ENCODE measurements at places on chromosomes 3 and 15.

GRCh38 chr3:62277450-62277849 lies 95.9 kb downstream of the FEZF2 start:
- DNase-seq = no peak

- DNase-seq = no peak
These were observed 91.5 kb downstream of the ITPR1 start for GRCh38 chr3:4584456-4585249.

- DNase-seq = no peak
These were observed 509.3 kb upstream of the TGFBR2 start for GRCh38 chr3:30097022-30097650.

DNA sequence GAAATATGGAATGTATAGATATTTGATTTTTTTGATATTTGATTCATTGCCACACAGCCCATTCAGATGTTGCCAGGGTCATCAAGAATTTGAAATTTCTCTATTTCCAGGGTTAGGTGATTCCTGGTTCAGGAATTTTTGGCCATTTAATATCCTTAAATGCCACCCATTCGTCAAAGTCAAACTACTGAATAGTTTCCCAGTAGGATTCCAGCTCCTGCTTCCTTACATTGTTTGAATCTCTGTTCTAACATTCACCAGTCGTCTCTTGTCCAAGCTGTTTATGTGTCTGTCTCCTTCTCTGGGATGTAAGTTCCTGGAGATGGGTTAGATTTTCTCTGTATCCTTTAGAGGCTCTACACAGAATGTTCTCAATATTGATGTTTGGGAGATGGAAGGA lies 124.9 kb upstream of the TLE3 start:
- DNase-seq = no peak

GRCh38 chr15:76986743-76987142 lies 8.2 kb upstream of the PSTPIP1 start:
- no peak for DNase-seq

DNA sequence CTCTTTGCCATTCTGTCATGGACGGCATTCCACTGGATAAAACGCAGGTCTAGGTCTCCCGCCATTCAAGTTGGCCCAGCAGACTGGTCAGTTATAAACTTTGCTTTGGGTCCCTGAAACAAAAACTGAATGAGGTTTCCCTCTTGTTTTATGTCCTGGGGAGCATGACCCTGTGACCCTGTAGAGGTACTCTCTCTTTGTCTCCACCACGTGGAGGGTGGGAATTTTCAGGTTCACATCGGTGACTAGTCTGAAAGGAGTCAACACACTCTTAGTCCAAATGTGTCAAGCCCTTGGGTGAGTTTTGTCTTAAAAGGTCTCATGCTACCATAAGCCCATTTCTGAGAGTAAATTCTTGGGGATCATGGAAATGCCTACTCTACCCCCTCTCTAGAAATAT lies 139.9 kb downstream of the PLCH1 start:
- DNase-seq = no peak

DNA sequence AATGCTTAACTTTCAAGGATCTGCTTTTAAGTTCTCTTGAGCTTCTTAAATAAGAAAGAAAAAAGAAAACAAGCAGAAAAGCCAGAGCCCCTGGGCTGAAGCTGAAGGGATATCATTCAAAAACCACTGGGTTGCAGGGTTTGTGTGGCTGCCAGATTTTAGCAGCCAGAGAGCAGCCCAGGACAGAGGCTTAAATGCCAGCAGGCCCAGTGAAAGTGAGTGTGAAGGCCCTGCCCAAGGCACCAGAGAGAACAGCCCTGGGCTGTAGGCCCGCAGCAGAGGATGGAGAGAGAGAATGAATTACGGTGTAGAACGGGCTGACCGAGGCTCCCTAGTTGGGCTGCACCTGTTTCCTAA lies 106.3 kb upstream of the BOC start:
- no peak for DNase-seq

- no peak for DNase-seq
These were observed 108.1 kb downstream of the PDZRN3 start for GRCh38 chr3:73516631-73517030.

DNA sequence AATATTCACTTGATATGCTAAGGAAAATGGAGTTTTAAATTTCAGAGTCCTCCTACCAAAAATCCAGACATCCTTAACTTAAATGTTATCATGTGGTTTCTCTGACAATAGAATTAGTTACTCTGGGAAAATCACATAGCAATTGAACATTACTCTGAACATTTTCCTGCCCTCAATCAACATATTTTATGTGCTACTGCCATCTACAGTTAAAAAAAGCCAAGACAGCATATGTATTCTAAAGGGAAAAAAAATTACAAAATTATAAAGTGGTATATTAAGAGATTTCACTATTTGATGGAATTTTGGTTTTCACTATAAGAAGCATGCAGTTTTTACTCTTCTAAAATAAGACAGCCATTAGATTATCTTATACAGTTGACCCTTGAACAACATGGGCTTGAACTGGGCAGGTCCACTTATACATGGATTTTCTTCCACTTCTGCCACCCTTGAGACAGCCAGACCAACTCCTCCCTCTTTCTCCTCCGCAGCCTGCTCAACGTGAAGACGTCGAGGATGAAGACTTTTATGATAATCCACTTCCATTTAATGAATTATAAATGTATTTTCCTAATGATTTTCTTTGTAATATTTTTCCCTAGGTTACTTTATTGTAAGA lies 122.3 kb downstream of the ATP1B3 start:
- no peak for DNase-seq

DNA sequence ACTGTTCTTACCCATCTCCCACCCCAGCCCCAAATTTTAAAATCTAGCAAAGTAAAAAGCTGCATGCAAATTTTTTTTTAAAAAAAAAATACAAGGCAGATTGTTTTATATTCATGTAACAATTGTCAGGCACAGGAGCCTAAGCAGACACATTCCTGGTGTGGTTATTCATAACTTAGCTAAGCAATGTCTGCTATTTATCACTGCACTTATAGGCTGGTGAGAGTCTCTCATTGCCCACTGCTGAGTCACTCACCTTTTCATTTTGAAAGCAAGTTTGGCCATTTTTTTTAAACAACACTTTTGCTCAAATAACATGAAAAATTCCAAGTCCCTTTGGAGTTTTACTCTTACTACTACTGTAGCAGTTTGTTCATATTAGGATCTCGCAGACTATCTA lies 413.9 kb downstream of the RBMS3 start:
- no peak for DNase-seq

GRCh38 chr3:194051366-194052149 lies 84.4 kb upstream of the HES1 start:
- no peak for DNase-seq

GRCh38 chr15:64287953-64288352 lies 68.0 kb downstream of the CSNK1G1 start:
- no peak for DNase-seq

DNA sequence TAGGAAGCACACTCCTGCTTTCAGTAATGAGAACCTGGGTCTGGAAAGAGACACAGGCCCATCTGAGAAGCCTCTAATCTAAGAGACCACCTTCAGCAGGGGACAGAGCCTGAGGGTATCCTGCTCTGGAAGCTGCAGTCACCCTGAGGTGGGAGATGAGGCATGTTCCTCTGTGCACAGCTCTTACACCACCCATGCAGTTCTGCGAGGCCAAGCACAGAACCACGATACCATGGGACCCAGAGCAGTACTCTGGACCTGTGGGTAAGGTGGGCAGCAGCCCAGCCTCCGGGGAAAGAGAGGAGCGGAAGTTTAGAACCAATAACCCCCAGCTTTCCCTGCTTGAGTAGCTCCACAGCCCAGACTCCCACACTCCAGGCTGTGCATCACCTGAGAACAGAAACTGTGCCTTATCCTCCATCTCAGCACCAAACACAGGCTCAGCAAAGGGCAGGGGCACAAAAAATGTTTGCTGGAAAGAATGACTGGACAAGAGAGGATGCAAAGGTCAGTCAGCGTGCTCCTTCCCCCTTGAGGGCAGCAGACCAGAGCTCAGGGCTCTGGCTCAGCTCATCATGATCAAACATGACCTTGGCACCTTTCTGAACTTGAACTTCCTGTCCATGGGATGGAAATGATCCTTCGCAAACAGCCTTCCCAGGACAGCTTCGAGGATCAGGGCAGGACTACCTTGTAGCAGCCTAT lies 43.1 kb downstream of the RBPMS2 start:
- no peak for DNase-seq

GRCh38 chr3:99949956-99950670 lies 132.5 kb downstream of the CMSS1 start:
- no peak for DNase-seq

- DNase-seq = peak; percentile 52
These were observed at the start of gene GALK2 for GRCh38 chr15:49169880-49170597. TSS of gene GALK2 (plus strand) at chr15:49170247. CDS start at chr15:49170323, 76 bp downstream.

GRCh38 chr3:186519021-186519658 lies 25.0 kb downstream of the CRYGS start:
- DNase-seq = no peak

DNA sequence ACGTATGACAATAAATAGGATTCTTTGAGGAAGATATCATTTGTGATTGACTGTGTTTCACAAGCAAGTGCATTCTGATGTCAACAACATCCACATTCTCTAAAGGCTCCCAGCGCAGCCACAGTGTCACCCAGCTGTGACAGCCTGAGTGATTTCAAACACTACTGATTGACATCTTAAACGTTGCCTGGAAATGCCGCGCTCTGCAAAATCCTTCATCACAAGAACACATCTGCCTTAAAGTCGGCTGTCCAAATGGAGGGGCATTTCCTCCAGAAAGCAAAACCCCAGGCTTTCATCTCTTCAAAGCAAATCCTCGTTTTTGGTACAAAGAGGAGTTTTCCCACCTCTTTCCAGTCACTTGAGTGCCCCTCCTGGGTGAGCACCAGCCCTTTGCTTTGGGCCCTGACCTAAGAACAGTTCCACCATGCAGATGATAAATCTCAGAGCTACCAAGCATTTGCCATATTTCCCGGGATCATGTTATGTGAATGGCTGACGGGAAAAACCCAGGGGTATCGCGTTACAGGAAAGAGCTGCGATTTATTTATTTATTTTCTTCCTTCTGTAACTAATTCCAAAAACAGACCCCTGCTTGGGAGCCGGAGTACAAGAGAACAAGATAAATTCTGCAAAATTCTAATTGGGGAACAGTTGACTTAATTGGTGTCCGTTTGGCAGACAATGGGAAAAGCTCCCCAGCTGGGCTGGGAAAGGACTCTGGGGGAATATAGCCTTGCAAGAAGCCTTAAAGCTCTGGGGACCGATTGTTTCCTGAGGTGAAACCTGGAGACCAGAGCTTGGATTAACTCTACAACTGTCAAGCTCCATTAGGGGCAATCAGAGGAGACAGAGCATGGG lies 703.8 kb upstream of the NR2F2 start:
- DNase-seq = peak; percentile 55

- no peak for DNase-seq
These were observed 24.6 kb upstream of the RSL24D1 start for GRCh38 chr15:55221090-55222011.

GRCh38 chr3:102514241-102514640 lies 79.4 kb downstream of the ZPLD1 start:
- no peak for DNase-seq

GRCh38 chr15:69232765-69233164 lies 65.9 kb upstream of the PAQR5 start:
- DNase-seq = no peak

DNA sequence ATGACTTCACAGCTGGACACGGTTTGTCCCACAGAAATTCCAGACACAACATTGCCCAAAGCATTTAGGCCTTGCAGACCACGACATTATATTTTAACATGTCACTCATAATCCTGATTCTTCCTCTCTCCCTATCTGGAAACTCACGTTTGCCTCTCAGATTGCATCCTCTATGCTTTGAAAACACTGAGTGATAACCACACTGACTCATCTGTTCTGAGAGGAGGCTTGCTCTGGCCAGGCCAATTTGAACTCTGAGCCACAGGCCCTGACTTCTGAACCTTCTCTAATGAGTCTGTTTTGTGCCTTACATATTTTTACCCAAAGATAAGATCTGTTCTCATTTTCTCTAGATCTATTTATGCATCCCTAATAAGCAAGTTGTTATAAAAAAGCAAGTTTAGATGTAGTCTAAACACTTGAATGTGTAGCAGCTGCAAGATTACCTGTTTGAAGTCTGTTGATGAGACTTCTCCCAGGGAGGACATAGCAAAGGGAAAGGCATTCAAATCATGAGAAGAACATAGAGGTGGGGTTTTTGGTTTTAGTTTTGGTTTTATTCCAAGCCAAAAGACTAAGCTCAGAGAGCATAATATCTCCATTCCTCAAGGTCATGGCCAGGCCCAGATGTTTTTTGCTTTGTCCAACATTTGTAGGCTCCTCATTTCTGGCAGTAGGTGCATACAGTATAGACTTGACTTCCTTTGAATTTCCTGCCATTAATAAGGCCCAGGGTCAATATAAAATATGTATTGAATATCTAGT lies 234.4 kb upstream of the LRTM1 start:
- DNase-seq = no peak

DNA sequence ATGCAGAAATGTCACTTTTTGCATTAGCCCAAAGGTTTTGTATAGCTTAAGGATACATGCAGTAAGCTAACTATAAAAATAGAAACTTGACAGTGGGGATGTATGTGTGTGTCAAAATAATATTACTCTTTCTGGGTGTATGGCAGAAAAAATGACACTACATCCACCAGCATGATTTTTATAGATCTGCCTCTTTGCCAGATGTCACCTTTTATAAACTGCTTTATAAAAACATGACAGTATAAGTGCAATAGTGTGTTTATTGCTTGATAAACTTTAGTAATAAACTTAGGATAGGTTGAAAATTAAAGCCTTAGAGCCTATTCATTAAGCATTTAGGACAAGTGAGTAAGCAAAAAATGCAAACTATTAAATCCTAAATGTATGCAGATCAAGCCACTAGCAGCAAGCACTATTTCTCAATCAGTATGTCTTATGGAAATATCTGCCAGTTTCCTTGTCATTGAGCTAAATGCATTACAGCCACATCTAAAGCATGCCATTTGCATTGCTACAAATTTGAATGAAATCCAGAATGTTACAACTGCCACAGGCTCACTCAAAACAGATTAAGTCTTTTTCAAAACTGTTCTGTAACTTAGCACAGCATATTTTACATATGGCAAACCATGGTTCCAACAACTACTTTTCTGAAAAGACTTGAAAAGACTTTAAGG lies 935.0 kb downstream of the FHIT start:
- no peak for DNase-seq

- no peak for DNase-seq
These were observed 48.6 kb downstream of the ZBTB20 start for GRCh38 chr3:115098354-115099073.

DNA sequence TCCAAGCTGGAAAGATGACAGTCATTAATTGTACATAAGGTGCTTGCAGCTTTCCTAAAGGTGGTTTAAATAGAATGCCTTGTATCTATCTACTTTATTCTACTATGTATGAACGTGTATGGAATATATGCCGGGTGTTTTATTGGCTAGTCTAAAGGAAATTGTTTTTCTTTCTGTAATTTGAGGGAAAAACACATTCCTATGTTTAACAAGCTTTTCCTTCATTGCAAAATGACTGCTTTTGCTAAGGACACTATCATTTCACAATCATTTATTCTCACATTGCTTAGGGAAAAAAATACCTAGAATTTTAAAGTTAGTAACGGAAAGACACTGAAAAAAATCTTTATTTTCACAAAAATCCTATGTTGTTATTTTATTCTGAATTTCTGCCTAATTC lies 141.7 kb downstream of the WDR76 start:
- no peak for DNase-seq

All from right renal pelvis (tissue), 4 donors.